Stimulated activated naive CD4-positive, alpha-beta T cell treated with Interleukin-2 at 50 U/mL for 16 hours (primary cell): ENCODE measurements at places on chromosomes 4 and X.

- DNase-seq, result no peak
Measured at GRCh38 chr4:153755186-153755585, 4.6 kb downstream of the RNF175 start.

GRCh38 chr4:41394481-41394894 lies 137.8 kb downstream of the UCHL1 start:
- no peak for DNase-seq

DNA sequence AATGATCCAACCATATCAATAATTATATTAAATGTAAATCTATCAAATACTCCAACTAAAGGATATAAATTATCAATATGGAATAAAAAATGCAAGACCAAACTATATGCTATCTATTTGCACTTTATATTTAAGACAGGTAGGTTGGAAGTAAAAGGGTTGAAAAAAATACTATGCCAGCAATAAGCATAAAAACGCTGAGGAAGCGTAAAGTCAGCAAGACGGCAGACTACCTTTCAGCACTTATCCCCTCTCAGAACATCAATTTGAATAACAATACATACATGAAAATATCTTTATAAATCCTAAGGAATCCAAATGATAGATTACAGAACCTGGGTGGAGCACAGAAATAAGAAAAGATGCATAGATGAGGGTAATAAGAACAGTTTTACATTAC lies 14.0 kb upstream of the GABRA3 start:
- DNase-seq, result no peak

GRCh38 chr4:13994016-13994415 lies 366.5 kb upstream of the BOD1L1 start:
- no peak for DNase-seq

GRCh38 chr4:145670422-145670821 lies 9.5 kb upstream of the C4orf51 start:
- no peak for DNase-seq

DNA sequence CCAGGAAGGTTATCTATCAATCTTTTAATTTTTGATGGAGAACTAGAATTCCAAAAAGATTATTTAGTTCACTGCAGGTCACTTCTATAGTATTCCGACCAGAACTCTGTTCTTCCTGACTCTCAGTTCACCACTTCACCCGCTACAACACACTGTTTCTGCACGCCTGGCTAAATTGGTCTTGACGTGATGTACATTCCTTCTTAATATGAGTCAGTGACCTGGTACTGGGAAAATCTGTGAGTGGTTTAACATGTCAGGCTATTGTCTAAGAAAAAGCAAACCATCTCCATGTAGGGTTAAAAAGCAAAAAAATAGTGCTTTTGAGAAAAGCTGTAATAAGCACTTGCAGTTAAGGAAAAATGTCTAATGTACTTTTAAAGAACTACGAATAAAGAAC lies 120.4 kb downstream of the NDST3 start:
- DNase-seq, result no peak

DNA sequence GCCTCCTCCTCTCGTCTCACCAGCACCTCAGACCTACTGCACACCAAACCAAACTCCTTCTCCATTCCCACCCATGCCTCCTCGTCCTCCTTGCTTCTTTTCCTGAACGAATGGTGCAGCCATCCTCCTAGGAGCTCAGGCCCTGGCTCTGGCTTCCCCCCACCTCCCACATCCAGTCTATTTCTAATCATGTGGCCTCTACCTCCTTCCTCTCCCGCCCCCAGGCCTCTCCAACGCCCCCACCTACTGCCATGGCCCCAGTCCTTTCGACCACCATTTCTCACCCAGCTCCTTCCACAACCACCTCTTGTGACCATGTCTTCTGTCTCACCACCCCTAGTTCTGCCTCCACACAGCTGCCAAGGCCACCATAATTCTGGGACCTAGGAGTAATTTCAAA lies 127.1 kb downstream of the PJA1 start:
- DNase-seq, result no peak

DNA sequence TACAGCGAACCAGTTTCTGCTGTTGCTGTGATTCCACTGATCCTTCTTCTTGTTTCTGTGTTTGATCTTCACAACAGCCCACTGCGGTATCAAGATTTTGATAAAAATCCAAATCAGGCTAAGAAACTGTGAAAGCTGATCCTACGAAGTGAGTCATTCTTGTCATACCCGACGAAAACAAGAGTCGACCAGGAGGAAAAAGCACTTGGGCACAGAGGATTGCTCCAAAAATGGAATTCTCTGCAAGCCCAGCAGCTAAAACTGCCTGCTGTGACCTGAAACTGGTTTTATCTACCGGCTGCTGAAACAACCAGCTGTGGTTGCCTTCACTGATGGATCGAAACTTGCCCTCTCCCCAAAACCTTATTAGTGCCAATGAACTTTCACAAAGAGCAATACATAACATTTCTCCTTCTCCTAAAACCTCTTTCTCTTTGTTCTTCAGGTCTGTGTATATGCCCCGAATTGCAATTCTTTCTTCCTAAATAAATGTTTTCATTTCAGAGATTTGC lies 607.0 kb upstream of the PRKX start:
- DNase-seq, result no peak

- DNase-seq, result no peak
Measured at GRCh38 chr4:138677212-138677611, 338.4 kb upstream of the NOCT start.

DNA sequence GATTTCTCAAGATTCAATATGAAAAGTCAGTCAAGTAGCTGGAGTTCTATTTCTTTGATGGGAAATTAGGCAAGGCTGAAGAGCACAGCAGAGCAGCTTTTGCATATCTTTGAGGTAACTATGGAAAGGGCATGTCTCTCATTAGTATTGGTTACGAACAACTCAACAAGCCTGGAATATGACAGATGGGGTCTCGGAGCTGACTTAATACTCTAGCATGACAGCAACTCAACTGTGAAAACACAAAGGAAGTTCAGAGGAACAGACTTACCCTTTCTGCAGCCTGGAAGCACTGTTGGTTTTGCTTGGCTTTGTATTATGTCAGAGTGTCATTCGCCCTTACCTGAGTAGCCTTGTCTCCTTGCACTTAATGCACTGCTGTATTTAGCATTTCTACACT lies 79.9 kb upstream of the AADAT start:
- no peak for DNase-seq

GRCh38 chr4:39357002-39357401 lies 9.2 kb downstream of the RFC1 start:
- DNase-seq, result no peak

- no peak for DNase-seq
Measured at GRCh38 chr4:143234153-143234552, 49.4 kb downstream of the USP38 start.

- no peak for DNase-seq
Measured at GRCh38 chr4:140876615-140877364, 120.6 kb upstream of the TBC1D9 start.

GRCh38 chr4:93852680-93853079 lies 24.1 kb downstream of the ATOH1 start:
- DNase-seq, result no peak

GRCh38 chr4:8493484-8493883 lies 52.9 kb downstream of the TRMT44 start:
- DNase-seq, result no peak

GRCh38 chr4:55398461-55398860 lies 2.7 kb downstream of the TMEM165 start:
- DNase-seq, result no peak
